ENCODE measurements at places on chromosomes 5 and 9.

DNA sequence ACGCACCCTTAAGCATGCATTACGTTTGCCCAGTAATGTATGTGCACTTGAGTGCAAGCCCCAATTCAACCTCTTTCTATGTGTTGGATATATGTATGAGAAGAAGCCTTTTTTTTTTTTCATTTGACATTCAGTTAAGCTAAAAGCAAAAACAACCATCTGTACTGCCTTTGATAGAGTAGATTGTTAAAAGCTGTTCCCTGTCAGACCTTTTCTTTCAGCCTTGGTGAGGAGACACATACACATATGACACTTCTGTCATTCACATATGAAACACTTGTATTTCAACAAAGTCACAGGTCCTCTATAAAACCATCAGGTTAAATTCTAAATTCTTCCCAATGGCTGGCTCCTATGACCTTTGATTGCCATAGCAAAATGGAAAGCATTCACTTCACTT, 40.2 kb upstream of the STARD4 start:
- no peak for DNase-seq

GRCh38 chr9:98191181-98191608, 1.2 kb downstream of the CORO2A start:
- no peak for DNase-seq

GRCh38 chr5:72281764-72282499, 38.1 kb downstream of the MRPS27 start:
- peak; percentile 52 for DNase-seq

DNA sequence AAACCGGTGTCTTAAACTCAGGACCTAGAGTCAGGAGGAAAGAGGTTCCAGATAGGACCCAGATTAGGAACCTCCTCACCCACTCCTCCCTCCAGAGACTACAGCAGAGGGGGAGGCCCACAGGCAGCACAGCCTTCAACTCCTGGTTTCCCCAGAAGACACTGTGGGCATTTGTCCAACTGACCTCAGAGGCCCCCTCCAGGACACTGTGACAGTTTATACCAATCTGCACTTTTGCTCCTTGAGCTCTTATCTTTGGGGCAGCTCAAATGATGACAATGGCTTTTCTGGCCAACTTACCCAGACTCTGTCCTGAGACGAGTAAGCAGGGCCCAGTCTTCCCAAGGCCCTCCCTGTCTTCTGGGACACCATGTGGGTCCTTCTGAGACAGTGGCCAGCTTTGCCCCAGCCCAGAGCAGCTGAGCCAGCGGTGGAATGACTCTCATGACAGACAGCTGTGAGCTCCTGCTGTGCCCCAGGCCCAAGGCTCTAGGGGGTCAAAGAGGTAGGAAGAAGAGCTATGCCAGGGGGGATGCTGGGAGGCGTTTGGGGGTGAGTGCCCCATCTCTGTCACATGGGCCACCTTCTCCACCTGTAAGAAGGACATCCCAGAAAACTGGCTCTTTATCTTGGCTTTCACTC, 14.3 kb downstream of the OR2V2 start:
- DNase-seq, result no peak

GRCh38 chr9:91073049-91073810, 271.6 kb downstream of the SYK start:
- no peak for DNase-seq

DNA sequence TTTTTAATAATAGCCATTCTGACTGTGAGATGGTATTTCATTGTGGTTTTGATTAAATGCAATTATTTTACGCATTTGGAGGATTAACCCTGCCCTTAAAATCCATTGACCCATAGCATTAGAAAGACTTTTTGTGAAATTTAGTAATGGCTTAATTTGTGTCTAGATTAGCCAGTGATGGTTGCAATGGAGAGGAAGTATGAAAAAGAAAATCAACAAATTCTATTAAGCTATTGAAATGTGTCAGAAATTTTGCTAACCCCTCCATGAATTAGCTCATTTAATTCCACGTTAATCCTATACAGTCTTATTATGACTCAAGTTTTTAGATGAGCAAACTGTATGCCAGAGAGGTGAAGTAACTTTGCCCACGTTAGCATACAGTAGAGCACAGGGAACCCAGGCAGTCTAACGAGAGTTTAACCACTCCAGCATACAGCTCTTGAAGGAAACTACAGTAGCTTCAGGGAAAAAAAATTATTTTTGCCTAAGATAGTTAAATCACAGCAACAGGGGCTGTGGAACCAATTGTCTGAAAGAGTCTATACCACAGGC, 158.2 kb upstream of the PPP2R2B start:
- DNase-seq, result no peak

- no peak for DNase-seq
Measured at GRCh38 chr9:6239694-6240093, 24.1 kb downstream of the IL33 start.

DNA sequence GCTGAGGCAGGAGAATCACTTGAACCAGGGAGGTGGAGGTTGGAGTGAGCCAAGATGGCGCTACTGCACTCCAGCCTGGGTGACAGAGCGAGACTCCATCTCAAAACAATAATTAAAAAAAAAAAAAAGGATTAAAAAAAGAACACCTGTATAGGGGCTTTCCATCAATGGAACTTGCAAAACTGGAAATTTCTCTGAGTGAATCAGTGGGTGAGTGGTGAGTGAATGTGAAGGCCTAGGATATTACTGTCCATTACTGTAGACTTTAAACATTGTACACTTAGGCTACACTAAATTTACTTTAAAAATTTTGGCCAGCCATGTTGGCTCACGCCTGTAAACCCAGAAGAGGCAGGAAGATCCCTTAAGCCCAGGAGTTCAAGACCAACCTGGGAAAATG, 5.7 kb upstream of the RARS1 start:
- no peak for DNase-seq

GRCh38 chr5:143201589-143201988, 201.9 kb downstream of the NR3C1 start:
- no peak for DNase-seq

DNA sequence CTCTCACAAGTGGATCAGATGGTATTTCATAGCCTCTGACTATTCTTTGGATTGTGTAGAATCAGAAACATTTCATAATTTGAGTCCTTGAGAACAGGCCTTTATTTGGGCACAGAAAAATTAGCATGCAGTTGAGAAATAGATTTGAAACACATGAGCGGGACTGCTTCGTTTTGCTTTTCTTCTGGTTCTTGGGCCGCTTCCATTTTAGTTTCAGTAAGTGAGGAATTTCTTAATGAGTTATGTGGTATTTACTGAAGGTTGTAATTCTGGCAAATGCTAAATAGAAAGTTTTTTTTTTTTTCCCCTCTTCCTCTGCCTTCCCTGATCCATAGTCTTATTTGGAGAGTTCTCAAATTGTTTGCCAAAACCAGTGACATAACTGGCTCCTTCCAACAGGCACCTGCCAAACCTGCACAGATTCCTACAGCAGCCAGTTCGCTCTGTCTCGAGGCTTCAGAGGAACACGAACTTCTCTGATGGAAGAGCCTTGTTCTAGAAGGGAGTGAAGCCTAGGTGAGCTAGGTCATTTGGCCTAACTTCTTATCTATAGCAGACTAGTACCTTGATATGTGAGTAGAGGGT, 71.2 kb upstream of the SLC28A3 start:
- DNase-seq, result no peak

DNA sequence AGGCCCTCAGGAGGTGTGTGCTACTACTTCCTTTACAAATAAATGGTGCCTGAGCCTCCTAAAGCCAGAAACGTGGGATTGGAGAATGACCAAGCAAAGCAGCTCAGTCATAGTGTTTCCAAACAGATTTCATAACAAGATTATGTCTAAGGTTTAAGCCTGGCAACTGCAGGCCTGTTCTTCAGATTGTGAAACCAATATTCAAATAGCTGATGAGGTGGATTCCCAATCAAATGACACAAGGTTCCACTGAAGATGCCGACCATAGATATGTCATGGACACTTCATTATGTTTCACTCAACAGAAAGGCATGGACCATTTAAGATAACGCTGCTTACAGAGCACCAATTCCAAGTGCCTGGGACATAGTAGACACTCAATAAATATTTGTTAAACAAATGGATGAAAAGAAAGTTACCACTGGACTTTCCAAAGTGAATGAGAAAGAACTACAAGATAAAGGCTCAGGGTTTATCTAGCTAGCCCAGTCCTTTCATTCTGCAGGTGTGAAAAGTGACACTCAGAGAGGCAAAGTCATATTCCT, 189.5 kb downstream of the ACTL7B start:
- DNase-seq, result no peak

DNA sequence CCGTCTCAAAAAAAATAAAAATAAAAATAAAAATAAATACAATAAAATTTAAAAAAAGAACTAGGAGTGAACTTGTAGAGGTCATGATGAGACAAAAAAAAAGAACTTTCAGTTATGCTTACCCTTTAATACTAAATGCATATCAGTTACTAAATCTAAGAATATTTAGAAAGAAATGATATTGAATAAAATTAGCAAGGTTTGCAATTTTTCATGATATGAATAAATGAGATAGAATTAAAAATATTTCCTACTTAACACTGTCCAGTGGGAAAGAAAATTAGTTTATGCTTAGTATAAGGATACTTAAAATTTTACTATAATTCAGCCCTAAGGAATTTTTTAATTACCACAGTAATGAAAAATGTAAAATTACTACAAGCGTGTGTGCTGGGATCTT, 132.4 kb downstream of the TLE1 start:
- no peak for DNase-seq

DNA sequence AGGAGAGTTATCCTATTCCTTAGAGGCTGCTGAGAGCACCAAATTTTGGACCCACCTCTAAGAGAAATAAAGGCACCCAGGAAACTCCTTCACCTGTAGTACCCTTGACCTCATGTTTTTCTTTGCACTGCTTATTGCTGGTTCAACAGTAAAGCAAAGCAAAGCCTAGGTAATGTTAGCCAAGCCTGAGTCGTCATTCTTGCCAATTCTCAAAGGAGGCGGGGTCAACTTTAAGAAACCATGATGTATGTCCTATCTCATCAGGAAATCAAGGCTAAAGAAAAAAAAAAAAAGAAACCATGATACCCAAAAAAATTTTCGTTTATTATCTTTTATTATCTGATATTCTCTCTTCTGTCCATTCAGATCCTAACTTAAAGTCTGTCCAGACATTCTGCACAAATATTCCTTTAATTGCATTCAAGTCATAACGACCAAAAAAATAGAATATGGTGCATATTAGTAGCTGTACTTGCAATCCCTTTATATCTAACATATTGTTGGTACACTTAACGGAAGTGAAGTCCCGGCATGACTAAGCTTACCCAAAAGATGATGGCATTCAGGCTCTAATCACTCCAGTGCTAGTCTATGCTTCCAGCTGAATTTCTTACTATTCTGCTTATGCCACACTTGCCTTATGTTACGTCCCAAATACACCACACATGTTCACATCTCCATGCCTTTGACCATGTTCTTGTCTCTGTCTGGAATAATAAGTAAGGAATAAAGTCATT, 1.8 kb downstream of the AUH start:
- no peak for DNase-seq

DNA sequence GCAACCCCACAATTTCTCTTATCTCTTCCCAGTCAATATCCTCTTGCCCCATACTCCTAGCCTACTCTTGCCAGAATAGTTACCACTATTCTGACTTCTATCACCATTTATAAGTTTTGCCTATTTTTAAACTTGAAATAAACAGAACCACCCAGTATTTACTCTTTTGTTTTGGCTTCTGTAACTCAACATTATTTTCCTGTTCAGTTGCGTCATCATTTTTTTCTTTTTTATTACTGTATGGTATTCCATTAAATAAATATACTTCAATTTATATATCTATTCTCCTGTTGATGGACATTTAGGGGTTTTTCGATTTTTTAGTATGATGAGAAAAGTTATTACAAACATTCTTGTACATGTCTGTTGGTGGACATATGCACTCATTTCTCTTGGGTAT, 62.6 kb upstream of the ERBIN start:
- no peak for DNase-seq

DNA sequence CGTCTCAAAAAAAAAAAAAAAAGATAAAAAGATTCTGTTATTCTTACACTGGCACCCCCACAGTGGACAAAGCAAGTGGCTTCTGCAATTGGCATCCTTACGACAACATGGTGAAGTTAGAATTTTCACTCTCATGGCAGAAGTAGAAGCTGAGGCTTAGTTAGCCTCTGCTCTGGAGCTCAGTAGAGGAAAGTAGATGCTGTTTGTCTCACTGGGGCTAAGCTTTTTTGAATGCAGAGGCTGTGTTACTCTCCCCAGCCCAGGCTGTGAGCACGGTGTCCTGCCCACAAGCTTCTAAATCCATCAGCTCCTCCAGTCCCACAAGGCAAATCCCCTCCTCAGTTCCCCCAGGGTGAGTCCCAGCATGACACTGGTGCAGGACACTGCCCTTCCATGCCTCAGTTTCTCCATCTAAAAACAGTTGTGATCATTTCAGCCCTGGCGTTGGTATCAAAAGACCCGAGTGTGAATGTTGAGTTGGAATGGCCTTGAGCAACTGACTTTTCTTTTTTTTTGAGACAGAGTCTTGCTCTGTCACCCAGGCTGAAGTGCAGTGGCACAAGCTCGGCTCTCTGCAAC, 22.6 kb upstream of the PHF19 start:
- no peak for DNase-seq

DNA sequence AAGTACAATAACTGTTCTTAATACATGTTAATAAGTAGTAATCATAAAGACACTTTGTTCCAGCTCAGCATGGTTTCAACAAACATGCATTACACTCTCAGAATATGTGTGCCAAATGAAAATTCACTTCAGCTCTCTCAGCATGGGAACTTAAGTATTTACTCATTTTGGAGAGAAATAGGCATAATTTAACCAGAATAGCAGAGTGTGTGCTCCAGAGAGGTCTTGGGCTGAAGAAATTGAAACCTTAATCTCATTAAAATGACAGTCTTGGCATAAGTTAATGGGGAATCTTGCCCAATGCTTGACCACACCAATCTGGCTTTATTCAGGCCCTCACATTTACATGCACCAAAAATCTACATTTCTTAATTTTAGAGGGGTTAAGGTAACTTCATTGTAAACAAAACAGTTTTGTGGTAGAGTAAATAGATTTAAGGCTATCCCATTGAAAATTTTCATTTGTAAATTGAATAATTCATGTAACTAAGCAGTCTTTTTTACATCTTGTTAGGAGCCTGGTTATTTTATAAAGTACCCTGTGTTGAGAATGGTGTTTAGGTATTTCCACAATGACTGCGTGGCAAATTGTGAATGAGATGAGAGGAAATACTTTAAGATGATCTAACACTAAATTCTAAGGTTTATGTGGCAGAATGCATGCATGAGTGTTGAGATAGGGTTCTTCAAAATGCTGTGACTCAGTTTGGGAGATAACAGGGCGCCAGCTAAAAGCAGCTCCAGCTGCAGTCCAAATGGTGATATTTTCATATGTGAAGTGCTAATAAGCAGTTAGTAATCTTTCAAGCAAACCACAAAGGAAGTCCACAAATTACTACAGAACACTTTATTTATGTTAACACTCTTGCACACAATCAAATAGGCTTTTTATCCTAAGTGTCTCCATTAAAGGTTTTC, 11.3 kb upstream of the LOX start:
- DNase-seq, result no peak

Measured in NCI-H1930 (cell line).